ENCODE measurements at places on chromosomes 4 and X. TPM values are rescaled to one million over a fixed set of nuclear protein-coding genes. Genes with fewer than 3 reads are reported as not detected.

CT45A3 gene
- total RNA-seq = not detected

DNA sequence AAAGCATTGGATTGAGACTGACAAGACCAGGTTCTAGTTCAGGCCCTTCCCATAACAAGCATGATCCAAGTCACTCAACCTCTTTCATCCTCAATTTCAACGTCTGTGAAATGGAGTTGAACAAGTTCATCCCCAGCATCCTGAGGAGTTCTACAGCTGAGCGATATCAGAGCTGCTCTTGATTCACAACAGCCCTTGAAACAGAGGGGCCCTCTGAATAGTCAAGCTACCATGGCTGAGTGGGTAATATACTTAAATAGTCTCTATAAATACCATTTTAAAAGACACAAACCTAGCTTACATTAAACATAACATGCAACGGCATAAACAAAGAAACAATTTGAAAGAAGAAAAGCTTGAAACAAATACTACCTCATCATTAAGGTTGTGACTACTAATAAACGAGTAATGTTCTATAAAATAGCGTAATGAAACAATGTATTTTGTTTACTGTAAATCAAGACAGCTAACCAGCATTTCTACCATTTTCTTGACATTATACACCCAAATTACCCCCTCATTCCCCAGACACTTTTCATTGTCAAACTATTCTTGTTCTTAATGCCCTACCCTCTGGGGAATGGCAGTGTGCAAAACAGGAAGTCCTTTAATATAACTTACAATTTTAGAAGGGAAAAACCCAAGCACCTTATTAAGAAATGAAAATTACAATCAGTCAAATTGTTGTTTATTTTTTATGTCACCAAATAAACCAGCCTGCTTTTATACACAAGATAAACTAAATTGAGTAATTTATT, 202.3 kb downstream of the PARM1 start:
- no peak for DNase-seq

DNA sequence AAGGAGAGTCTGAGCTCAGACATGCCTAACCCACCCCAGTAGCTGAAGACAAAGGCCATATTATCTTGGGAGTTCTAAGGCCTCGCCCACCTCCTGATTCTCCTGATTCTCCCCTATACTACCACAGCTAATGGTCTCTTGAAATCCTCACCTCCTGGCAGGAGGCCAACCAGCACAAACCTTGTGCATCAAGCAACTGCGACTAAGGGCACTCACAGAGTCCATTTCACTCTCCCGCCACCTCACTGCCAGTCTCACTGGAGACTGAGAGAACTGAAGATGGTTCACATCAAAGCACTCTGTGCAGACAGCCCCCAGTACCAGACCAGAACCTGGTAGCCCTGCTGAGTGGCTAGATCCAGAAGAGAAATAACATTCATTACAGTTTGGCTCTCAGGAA, 102.1 kb upstream of the KLF8 start:
- DNase-seq = no peak

DNA sequence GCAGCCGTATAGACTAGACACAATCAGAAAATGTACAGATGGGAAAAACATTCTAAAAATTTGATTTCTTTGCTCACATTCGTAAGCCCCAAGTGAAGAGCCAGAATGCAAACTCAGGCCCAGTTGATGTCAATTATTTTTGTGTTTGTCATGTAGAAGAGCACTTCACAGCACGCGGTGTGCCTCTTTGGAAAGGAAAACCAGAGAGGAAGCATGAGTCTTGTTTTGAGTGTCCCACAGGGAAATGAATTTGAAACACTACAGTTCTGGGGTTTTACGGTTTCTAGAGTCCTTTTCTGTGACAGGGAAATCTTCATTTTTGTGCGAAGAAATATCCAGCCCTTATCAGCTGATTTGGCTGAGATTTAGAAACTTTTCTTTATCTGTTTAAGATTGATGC, 554.6 kb upstream of the BOD1L1 start:
- no peak for DNase-seq

NAP1L5 gene
- total RNA-seq = 3.7 TPM

PAGE3 gene
- not detected for total RNA-seq

RPA4 gene
- 0.48 TPM for total RNA-seq

- DNase-seq = no peak
Measured at GRCh38 chr4:136002316-136002715, 1530.0 kb downstream of the PCDH18 start.

DNA sequence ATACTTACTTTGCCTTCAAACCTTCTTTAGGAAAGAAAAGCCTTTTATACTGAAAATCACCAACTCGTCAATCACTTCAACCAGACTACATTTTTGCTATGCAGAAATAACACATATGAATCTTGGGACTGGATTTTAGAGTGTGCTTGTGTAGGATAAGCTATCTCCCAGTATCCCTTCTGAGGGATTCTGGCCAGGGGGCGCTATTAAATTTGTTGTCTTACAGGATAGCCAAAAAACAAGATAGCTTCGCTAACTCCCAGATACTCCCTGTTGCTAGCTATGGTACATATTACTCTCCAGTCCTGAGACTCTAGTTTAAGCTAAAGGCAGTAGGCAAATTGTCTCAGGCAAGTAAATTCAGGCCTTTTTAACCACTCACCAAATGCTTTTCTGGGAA, 167.2 kb downstream of the LHFPL1 start:
- DNase-seq = no peak

DNA sequence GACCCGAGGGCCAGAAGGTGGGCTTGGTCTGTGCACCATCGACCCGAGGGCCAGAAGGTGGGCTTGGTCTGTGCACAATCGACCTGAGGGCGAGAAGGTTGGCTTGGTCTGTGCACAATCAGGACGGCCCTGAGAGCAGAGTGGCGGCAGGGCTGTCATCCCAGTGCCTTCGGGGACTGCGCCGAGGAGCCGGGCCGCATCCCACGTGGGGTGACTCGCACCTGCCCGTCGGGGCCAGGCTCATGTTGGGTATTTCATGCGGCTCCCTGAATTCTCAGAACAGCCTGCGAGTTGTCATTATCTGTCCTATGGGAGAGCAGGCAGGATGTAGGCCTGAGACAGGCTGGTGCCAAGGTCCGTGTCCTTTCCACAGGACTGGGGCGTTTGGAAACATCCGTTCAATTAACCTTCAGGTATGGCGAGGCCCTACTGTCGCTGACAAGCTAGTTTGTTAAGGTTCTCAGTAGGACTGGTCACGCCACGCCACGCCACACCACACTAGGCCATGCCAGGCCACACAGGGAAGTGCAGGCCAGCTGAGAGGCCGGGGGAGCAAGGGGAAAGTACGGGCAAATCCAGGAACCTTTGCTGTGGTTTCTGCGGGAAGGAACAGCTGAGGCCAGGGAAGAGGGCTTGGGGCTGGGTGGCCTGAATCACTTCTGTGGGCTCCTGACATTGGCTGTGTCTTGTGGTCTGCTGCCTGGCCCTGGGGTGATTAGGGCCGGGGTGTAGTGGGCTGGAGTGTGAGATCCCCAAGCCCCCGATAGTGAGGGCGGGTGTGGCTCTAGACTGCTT, 182.9 kb downstream of the AFAP1 start:
- DNase-seq = no peak

SLC10A4 gene
- total RNA-seq = not detected

GRCh38 chr4:114562176-114562904, 36.3 kb upstream of the UGT8 start:
- DNase-seq = no peak

CWH43 gene
- total RNA-seq = not detected

SMIM10L2A gene
- total RNA-seq = 0.24 TPM

HSD17B13 gene
- total RNA-seq = not detected

STATH gene
- not detected for total RNA-seq

NOX1 gene
- not detected for total RNA-seq

VCX2 gene
- not detected for total RNA-seq

GRCh38 chr4:161555689-161556660, 607.8 kb downstream of the FSTL5 start:
- DNase-seq = no peak

CXorf49 gene
- total RNA-seq = not detected

- DNase-seq = peak; percentile 38
Measured at GRCh38 chrX:24498181-24498580, 33.1 kb downstream of the PDK3 start.

- no peak for DNase-seq
Measured at GRCh38 chrX:135411893-135412292, 9.9 kb upstream of the SMIM10L2A start.

DNA sequence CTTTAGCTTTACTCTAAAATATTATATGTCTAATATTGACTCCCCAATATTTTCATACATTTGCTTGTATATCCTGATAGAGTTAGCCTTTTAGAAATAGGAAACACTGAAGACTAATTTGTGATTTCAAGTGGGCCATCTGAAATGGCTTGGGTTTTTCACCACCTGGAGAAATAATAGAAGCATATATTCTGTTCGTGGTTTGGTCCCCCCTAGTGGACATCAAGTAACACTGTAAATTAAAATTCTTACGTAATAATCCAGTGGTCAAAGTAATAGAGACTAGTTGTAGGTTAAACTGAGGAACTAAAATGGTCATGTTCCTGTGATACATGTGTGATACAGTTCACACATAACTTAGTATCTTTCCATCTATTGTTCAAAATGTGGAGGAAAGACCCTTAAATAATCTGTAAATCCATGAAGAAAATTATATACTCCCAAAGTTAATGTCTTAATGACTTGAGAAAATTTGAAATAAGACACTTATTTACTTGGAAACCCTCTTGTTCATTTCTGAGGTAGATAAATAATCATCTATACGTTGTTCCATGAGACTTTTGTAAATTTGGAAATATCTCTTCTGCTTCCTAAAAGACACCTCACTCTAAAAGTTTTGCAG, 79.8 kb upstream of the SMARCAD1 start:
- DNase-seq = no peak

DNA sequence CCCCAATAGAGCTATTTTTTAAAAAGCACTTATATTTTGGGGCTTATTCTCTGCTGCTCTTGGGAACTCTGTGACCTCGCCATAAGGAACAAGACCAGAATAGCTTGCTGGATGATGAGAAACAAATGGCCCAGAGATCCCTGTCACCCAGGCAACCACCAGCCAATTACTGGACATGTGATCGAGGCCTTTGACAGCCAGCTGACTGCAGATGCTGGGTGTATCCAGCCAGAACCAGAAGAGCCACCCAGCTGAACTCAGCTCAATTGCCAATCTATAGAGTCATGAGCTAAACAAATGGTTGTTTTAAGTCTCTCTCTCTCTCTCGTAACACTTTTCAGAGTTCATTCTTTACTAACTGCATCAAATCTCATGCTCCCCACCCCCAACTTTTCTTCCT, 24.4 kb upstream of the CITED1 start:
- DNase-seq = no peak

- DNase-seq = no peak
Measured at GRCh38 chrX:111071542-111072277, 24.3 kb upstream of the PAK3 start.

- no peak for DNase-seq
Measured at GRCh38 chr4:89994176-89994873, 99.7 kb downstream of the MMRN1 start.

GRCh38 chr4:126595643-126596042, 1037.1 kb upstream of the INTU start:
- no peak for DNase-seq

CENPVL2 gene
- not detected for total RNA-seq

DNA sequence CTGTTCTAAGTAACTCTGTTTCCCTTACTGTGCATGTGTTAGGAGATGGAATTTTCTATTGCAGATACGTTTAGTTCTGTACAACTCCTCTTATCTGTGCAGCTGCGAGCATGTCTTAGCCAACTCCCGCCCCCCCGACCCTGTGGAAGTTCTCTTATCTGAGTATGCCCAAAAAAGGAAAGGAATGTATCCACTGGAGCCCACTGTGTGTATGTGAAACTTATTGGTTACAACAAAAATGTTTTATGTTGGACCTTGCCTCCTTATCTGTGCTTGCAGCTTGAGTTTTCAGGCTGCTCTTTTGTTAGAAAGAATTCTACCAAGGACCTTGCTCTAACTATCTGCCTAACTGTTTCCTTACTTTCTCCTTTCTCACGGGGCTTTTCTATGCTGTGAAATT, 24.2 kb upstream of the DCAF8L2 start:
- no peak for DNase-seq

- DNase-seq = peak; percentile 26
Measured at GRCh38 chr4:41644288-41644914, 104.1 kb downstream of the PHOX2B start.

LNX1 gene
- not detected for total RNA-seq

DNA sequence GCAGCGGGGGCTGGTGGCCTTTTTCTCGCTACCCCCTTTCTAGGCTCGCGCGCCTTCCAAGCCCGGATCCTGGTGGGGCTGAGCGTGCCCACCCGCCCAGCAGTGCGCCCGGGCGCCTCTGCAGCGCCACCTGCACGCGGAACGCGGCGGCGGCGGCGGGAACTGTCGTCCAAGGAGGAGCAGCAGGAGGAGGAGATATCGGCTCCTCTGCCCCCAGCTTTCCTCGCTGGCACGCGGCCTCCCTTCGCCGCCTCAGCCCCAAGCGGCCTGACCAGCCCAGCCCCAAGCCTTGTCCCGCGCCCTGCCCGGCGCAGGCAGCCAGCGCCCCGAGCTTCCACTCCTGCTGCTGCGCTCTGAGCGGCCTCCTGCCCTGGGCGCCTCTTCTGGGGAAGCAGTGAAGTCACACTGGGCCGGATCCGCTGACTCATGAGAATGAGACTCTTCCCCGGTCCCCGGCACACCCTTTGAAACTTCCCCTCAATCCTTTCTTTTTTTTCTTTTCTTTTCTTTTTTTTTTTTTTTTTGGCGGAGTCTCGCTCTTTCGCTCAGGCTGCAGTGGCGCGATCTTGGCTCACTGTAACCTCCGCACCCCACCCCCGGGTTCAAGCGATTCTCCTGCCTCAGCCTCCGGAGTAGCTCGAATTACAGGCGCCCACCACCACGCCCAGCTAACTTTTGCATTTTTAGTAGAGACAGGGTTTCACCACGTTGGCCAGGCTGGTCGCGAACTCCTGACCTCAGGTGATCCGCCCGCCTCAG, 10.6 kb upstream of the ELF4 start:
- peak; percentile 76 for DNase-seq

- no peak for DNase-seq
Measured at GRCh38 chr4:22179124-22179874, 230.7 kb upstream of the KCNIP4 start.

DNA sequence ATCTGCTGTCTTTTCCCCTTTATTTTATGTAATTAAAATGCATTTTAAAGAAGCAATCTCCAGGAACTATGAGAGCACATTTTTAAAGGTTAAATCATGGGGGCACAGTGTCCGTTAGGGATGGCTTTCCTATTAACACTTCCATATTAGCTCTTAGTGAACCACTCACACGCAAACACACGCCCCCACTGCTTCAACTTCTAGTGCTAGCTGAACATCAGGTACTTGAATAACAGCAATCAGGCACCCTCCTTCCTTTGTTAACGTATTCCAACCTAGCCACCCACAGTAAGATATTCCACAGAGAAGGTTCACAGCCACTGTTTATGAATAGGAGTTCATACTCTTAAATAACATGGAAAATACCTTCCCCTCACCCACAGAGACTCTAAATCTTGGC, 9.3 kb downstream of the TMEM255A start:
- no peak for DNase-seq

All from activated CD4-positive, alpha-beta memory T cell treated with anti-CD3 and anti-CD28 coated beads for 36 hours (primary cell).